ENCODE measurements at places on chromosomes 2 and 18.

GRCh38 chr18:48954886-48955819 lies 4.4 kb upstream of the SMAD7 start:
- no peak for DNase-seq

- DNase-seq, result no peak
Observed at GRCh38 chr2:145190031-145190703, 670.2 kb upstream of the ZEB2 start.

GRCh38 chr2:71619230-71619741 lies 165.9 kb downstream of the DYSF start:
- no peak for DNase-seq

DNA sequence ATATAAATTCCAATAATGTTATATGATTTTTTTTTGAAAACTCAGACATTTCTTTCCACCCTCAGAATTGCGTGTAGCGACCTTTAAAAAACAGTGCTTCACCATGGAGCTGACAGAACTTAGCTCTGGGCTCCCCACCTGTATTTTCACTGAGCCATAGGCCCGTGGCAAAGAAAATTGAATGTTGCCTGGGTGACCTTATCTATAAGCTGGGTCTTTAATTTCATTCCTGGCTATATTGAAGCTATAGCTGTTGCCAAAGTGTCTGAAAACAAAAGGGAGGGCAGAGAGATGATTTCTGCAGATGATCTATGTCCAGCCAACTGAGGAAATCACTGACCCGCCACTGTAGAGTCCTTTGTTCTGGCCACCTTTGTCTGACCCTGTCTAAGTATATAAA lies 411.7 kb downstream of the PTPRM start:
- no peak for DNase-seq

GRCh38 chr2:3696545-3696944 lies 6.8 kb upstream of the DCDC2C start:
- DNase-seq, result no peak

DNA sequence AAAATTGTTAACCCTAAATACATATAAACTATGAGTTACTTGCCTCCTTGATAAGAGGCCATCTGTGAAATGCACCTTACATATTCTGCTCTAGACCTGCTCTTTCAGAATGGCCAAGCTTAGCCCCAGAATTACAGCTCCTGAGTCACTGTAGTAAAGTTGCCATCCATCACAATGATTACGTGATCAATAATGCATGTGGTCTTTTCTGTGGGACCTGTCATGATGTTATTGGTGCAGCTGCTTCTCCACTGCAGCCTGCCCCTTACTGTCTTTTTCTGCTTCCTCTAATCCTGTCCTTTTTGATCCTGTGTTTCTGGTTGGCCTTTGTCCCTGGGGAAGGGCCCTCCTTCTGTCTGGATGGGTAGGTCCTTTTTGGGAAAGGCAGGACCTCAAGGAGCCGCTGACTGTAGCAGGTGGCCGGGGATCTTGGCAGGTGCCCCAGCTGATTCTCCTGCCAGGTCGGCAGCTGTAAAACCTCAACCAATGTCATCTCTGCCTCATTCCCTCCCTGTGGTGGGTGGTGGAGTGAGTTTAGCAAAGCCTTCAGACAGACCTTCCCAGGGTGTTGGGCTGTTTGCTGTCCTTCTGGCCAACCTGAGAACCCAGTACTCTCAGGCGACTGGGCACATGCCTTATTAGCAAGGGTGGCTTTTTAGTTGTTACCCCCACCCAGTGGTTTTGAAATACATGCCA lies 126.2 kb upstream of the EML6 start:
- peak; percentile 79 for DNase-seq

GRCh38 chr2:61411109-61411508 lies 59.8 kb downstream of the USP34 start:
- DNase-seq, result no peak

DNA sequence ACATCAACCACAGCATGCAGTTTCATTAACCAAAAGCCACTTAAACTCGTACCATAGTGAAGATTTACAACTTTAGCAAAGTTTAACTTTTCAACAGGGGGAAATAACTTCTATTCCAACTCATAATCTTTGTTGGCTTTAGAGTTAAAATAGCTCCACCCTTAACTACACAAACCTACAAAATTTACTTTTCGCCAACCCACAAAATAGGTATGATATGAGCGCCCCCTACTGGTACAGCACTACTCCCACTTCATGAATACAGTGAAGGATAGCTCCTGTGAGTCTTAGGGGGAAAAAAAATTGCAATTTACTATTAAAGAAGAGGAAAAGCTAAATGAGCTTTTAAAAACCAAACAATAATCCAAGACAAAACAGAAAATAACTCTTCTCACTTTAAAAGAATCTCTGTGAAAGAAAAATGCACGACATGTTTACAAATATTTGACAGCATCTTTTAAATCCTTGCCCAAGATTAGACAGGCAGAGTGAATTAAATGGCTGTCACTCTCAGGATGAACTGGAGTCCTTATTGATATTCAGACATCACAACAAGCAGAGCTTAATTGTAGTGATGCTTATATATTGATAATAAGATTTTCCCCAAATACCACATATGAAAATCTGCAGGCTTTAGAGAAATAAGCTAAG lies 32.2 kb downstream of the TMEFF2 start:
- no peak for DNase-seq
